ENCODE measurements at places on chromosomes 1 and 21.

DNA sequence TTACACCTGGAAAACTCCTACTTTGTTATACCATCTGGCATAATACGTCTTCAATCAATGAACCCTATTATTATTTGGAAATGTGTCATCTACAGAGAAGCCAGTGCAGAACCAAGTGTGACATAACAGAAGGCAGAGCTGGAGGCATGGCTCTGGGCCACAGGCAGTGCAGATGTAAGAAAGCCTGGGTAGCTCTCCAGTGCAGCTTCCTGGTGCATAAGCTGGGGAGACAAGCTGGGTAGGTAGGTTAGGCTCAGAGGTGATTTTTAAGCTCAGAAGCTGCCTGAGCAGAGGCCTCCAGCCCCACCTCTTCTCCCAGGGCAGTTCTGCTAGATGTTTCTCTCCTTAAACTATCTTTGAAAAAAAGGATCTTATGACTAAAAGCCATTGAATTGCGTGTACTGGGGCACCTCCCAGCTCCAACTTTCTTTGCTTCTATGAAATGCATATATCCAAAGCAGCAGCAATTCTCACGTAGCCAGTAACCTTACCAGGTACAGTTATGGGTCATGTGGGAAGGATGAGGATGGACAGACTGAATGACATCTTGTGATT, 30.7 kb downstream of the AKNAD1 start:
- no peak for DNase-seq

- DNase-seq, result no peak
These were observed 75.5 kb downstream of the SIPA1L2 start for GRCh38 chr1:232554409-232554808.

- DNase-seq, result no peak
These were observed 35.0 kb downstream of the INKA2 start for GRCh38 chr1:111704240-111704639.

GRCh38 chr1:83901547-83902155, 97.3 kb downstream of the TTLL7 start:
- DNase-seq, result no peak

- no peak for DNase-seq
These were observed 43.6 kb upstream of the ETV3 start for GRCh38 chr1:157181790-157182189.

DNA sequence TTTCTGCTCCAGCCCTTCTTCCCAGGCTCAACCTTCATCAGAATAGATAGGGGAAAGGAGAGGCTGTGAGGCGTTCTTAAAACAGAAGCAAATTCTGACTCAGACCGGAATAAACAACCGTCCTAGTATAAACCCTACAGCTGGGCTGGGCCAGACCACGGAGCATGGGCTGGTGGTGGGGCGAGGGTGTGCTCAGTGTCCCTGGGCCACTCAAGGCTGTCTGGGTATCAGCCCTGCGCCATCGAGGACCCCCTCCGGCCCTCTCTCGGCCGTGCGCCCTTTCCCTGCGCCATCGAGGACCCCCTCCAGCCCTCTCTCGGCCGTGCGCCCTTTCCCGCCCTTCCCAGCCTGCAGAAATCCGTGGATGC, 36.0 kb downstream of the CAPN2 start:
- peak; percentile 76 for DNase-seq

GRCh38 chr1:192442736-192443135, 125.9 kb downstream of the RGS21 start:
- DNase-seq, result no peak

DNA sequence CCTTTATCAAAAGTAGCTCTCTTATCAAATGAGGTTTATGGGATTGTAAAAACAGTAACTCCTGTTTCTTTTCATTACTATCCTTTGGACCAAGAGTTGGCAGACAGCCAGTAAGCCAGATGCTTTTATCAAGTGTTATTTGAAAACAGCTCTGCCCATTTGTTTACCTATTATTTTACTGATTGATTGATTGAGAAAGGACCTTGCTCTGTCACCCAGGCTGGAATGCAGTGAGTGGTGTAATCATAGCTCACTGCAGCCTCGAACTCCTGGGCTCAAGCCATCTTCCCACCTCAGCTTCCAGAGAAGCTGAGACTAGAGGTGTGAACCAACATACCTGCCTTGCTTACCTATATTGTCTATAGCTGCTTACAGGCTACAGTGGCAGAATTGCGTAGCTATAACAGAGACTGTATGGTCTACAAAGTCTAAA, 3.6 kb downstream of the PRKAB2 start:
- no peak for DNase-seq

GRCh38 chr21:28214786-28215185, 777.9 kb downstream of the LTN1 start:
- DNase-seq, result no peak

GRCh38 chr1:242093116-242093515, 94.2 kb upstream of the MAP1LC3C start:
- DNase-seq, result no peak

DNA sequence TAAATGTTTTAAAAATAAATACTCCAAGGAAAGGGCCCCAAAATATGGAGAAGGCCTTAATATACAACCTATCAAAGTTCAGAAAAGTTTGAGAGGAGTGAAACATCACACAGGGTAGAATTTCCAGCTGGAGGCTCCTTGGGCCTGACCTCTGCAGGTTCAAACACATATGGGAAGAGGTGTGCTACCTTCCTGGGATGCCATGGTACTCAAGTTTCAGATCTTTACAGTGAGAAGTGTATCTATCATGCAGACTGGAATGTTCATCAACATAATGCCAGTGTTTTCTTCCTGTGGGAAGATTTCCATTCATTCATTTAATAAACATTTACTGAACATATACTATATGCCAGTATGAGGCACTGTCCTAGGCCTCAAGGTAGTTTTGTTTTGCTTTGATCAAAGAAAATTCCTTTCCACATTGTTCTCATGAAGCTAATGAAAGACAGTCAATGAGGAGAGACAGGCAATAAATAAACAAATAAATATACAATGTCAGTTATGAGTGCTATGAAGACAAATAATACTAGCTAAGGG, 14.6 kb upstream of the ADAR start:
- DNase-seq, result no peak

DNA sequence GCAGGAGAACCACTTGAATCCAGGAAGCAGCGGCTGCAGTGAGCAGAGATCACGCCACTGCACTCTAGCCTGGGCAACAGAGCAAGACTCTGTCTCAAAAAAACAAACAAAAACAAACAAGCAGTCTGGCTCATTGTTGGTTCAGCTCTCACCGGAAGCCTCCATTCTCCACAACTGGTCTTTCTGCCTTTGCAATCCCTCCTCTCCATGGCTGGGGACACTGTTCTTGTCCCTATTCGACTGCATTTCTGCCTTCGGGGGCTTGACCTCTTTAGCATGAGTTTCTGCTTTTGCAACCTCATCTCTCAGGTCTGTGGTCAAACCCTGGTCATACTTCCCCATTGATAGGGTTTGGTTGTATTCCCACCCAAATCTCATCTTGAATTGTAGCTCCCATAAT, 216.3 kb upstream of the NR5A2 start:
- DNase-seq, result no peak
